ENCODE measurements at places on chromosomes 5 and 9.

DNA sequence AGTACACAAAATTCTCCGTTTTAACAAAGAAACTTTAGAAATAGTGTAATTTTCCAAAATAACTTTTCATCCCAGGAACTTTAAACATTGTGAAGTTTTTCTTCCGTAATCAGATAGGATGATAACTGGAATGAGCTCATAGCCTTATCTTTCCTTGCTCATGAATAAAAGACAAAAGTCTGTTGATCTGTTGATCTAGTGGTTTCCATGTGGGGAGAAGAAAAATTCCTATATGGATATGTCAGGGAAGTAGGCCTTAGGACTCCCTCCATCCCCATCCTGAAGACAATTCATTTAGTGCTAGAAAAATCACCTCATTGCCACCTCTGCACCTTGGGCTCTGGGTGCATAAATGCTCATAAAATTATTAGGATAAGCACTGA lies 266.6 kb downstream of the SMARCA2 start:
- DNase-seq: no peak

DNA sequence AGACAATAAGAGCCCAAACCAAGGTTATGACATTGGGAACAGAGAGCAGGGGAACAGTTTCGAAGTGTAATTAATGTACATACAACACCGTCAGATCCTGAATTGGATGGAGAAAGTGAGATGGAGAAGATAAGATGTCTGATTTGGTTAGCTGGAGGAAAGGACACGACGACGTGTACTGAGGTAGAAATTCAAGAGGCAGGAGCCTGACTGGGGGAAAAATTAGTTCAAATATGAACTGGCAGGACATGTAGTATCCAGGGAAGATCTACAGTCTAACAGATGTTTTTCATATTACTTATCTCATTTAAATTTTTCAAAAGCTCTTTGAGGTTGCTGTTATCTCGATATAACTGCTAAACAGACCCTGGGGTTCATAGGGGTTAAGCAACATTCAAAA lies 114.7 kb downstream of the TMEM232 start:
- no peak for DNase-seq

GRCh38 chr9:136138566-136138965 lies 19.9 kb upstream of the TMEM250 start:
- no peak for DNase-seq

- no peak for DNase-seq
Measured at GRCh38 chr5:59089767-59090166, 506.9 kb downstream of the RAB3C start.

DNA sequence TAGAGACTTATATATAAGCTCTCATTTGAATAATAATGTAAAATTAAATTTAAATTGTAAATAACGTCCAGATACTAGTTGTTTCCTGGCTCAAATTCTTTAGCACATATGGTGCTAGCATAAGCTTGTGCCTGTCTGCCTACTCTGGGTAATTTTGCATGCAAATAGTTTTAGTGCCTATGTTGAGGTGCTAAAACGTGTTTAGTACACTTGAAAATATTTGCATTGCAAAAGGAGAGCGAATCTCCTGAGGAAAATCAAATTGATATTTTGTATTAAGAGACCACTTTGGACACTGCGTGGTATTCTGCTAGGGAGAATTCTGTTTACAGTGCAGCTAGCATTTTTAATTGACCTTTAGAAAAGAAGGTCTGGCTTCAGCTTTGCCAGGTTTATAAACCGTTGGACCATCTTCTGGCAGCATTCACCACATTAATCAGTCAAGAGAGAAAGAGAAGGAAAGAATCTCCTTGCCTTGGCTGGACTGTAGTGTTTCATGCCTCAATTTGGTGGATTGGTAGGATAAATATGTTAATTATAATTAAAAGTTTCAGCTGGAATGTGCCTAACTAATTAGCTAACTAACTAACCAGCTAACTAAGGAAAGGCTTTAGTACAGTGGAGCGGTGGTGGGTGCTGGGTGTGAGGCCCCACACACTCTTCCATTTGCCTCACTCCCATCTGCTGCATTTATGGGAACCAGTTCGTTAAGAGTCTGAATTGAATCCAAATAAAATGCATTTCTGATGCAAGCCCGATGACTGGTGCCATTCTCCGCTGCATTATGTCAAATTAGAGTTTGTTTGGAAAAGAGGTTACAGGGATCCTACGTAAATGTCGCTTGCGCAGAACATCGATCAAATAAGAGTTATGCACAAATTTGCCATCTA lies 150.1 kb upstream of the MPDZ start:
- no peak for DNase-seq

DNA sequence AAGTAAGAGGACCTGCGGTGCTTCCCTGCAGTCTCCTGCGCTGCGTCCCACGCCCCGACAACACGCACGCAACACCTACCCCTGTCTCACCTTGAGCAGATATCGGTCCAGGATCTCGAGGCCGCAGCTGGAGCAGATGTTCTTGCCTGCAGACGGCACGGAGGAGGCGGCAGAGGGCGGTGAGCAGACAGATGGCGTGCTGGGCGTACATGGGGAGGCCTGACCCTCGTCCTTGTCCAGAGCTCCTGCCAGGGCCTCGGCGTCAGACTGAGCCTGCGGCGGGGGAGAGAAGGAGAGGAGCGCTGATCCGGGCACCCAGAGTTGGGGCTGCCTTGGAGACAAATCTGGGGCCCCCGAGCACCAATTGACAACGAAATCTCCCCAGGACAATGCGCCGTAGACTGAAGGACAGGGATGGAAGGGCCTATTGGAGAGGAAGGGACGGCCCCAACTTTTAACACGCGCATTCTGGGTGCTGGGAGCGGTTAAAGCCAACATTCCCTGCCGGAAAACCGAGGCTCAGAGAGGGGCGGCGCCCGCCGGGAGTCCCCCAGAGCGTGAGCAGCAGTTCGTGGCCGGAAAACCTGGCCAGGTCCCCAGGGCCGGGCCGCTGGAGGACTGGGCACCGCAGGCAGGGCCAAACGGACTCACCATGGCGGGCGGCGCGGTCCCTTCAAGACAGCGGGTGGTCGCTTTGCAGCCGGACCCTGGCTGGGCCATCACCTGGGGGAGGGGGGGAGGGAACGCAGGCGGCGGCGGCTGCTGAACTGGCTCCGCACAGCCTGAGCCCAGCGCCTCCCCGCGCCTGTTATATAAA lies 1.8 kb downstream of the LHX6 start:
- DNase-seq: no peak

DNA sequence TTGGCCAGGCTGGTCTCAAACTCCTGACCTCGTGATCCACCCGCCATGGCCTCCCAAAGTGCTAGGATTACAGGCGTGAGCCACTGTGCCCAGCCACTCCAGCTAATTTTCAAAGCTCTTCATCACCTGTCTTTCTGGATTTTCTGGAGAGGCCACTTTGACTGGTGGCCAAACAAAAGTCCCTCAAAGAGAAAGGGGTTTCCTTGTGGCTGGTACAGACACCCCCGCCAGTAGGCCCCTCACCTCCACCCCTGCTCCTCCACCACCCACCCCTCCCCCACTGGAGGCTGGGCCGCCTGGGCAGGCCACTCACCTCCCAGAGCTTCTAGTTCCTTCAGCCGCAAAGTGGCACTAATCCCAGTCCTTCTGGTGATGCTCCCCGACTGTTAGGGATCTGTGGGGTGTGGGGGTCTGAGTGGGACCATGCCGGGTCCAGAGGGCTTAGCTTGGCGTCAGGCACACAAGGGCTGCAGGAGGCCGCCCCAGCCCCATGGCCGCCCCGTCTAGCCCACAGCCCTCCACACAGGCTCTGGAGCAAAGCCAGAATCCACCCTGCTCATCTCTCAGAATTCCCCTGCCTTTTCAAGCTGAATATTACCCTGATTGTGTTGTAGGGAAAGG lies 182.0 kb upstream of the IER5L start:
- DNase-seq: no peak

- DNase-seq: no peak
Measured at GRCh38 chr5:159727167-159727566, 189.1 kb upstream of the ADRA1B start.

- no peak for DNase-seq
Measured at GRCh38 chr9:107731115-107731762, 241.7 kb upstream of the KLF4 start.

DNA sequence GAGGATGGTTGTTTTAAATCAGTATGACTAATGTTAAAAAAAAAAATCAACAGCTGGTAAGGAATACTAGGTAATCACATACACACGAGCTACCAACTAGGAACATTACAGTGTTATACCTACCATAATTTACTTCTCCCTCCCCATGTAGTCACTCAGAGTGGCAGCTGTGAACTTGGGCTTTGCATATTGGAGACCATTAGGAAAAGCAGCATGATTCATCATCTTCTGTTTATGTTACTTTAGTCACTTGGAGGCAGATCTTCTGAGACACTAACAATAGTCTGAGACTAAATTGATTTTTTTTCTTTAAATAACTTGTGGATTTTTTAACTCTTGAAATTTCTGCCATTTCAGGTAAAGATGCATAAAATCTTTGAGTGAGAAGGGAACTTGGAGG lies 141.5 kb upstream of the NR4A3 start:
- no peak for DNase-seq

All from GF-D8 (cell line).